ENCODE measurements at places on chromosomes 5 and 9. TPM values are rescaled to one million over a fixed set of nuclear protein-coding genes. Genes with fewer than 3 reads are reported as not detected.

GFI1B gene
- not detected for total RNA-seq

ANKRD18B gene
- 0.17 TPM for total RNA-seq

AQP3 gene
- total RNA-seq = 9.0 TPM

DPYSL3 gene
- 135 TPM for total RNA-seq

DNA sequence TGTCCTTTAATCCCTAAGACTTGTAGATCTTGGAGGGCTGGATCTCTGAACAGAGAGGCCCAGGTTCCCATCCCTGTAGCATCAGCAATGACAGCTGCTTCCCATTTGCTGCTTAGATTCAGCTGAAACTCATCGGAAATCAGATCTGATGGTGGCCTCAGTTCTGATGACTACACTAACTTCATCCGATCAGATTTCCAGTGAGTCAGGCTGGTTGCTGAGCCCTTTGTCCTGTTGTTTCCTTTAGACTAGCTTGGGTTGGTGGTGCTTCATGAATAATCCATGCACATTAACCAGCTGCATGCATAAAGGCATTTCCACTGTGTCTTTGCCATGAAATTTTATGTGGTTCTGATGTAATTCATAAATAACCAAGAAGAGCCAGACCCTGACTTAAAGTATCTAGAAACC lies 195.2 kb upstream of the TUT7 start:
- no peaks in the 10 kb centered on the region for H3K27me3 ChIP-seq
- no peaks in the 10 kb centered on the region for H3K4me1 ChIP-seq
- H3K36me3 ChIP-seq = no peaks in the 10 kb centered on the region
- peak overlapping the region; percentile 64 for H3K27ac ChIP-seq
- DNase-seq = peak; percentile 92

GRCh38 chr5:67012171-67012570 lies 184.4 kb downstream of the CD180 start:
- no peaks in the 10 kb centered on the region for H3K27me3 ChIP-seq
- H3K27ac ChIP-seq = no peak overlapping the region
- H3K4me1 ChIP-seq = peaks cover 13% of the 10 kb centered on the region
- no peak overlapping the region for H3K4me3 ChIP-seq
- no peak for DNase-seq

DNA sequence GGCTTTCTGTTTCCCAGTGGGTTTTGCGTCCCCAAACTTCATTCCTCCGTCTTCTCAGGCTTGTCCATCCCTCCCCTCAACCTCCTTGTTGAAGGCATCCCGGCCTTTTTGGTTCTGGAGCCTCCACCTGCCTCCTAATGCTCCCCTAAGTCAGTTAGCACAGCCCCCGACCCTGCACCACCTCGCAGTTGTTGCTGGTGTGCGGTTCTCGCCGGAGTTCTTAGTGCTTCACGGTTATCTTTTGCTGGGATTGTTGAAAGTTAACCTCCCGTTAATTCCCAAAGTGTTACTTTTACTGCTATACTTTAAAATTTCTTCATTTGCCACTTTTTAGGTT lies 447 bp downstream of the UBLCP1 start:
- no peaks in the 10 kb centered on the region for H3K36me3 ChIP-seq
- H3K27ac ChIP-seq = peak overlapping the region; percentile 95
- no peaks in the 10 kb centered on the region for H3K27me3 ChIP-seq
- H3K4me3 ChIP-seq = peak overlapping the region; percentile 100
- H3K4me1 ChIP-seq = peaks cover 4% of the 10 kb centered on the region

- peaks cover 35% of the 10 kb centered on the region for H3K36me3 ChIP-seq
- no peaks in the 10 kb centered on the region for H3K4me1 ChIP-seq
- H3K27ac ChIP-seq = no peak overlapping the region
- no peak overlapping the region for H3K4me3 ChIP-seq
- no peaks in the 10 kb centered on the region for H3K27me3 ChIP-seq
These were observed 17.7 kb downstream of the RALGDS start for GRCh38 chr9:133103183-133103986.

DNA sequence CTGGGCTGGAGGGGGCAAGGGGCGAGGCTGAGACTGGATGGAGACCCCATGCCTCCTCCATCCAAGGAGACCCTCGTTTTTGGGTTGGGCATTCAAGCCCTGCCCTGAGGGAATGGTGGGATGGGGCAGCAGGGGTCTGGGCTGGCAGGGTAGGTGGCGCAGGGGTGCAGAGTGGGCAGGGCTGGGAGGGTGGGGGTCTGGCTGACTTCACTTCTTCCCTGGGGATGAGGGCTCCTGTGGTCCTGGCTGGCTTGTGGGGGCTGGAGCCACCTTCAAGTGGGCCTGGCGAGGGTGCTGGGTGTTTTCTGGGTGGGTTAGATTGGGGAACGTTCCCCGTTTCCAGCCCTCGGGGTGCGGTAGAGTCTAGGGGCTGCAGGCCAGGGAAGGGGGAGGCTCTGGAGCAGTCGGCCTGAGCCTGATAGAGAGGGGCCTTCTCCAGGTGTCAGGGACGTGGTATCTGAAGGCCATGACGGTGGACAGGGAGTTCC lies 412 bp downstream of the LCN1 start:
- no peaks in the 10 kb centered on the region for H3K4me1 ChIP-seq
- H3K36me3 ChIP-seq = no peaks in the 10 kb centered on the region
- peaks cover 4% of the 10 kb centered on the region for H3K27me3 ChIP-seq
- no peak overlapping the region for H3K27ac ChIP-seq
- H3K4me3 ChIP-seq = no peak overlapping the region

- no peaks in the 10 kb centered on the region for H3K4me1 ChIP-seq
- no peak overlapping the region for H3K27ac ChIP-seq
- DNase-seq = peak; percentile 89
- H3K4me3 ChIP-seq = no peak overlapping the region
- no peaks in the 10 kb centered on the region for H3K27me3 ChIP-seq
- no peaks in the 10 kb centered on the region for H3K36me3 ChIP-seq
These were observed 19.7 kb downstream of the C6 start for GRCh38 chr5:41193456-41194205.

DNA sequence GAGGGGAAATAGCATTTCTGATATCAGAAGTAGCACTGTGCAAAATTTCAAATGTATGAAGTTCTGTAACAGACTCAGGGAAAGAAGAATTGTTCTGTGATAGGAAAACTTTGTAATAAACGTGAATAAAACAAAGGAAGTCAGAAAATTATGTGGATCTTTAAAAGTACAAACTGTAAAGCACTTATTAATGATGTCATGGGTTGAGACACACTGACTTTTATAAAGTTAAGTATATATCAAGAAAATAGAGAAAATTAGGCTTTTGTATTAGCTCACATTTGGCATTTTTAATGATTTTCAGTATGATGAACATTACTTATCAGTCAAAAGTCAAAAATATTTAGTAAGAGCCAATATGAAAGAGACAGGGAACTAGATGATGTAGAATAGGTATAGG lies 1081.7 kb upstream of the EDIL3 start:
- H3K27ac ChIP-seq = no peak overlapping the region
- no peak overlapping the region for H3K4me3 ChIP-seq
- DNase-seq = no peak
- no peaks in the 10 kb centered on the region for H3K27me3 ChIP-seq
- no peaks in the 10 kb centered on the region for H3K36me3 ChIP-seq

GRCh38 chr5:5320062-5320805 lies 102.2 kb upstream of the ICE1 start:
- DNase-seq = no peak
- H3K27ac ChIP-seq = no peak overlapping the region
- no peaks in the 10 kb centered on the region for H3K27me3 ChIP-seq
- no peaks in the 10 kb centered on the region for H3K36me3 ChIP-seq

DNA sequence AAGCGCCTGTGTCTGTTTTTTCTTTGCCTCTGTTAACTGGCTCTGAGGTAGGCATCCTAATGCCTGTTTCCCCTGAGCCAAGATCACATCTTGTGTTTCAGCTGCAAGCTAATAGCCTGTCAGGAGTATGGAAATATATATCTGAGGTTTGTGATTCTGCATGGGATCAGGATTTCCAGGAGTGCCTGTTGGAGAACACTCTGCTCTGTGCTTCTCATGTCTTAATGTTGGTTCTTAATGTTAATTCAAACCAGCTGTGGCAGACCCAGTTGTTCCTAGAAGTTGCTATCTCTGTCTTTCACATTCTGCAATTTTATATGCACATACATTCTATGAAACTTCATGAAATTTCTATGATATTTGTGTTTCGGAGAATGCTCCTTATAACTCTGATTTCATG lies 72.1 kb downstream of the PGM5 start:
- no peak overlapping the region for H3K27ac ChIP-seq
- H3K36me3 ChIP-seq = no peaks in the 10 kb centered on the region
- no peaks in the 10 kb centered on the region for H3K4me1 ChIP-seq
- H3K4me3 ChIP-seq = no peak overlapping the region
- DNase-seq = peak; percentile 37

GRCh38 chr9:75601280-75601679 lies 289.2 kb upstream of the PCSK5 start:
- no peaks in the 10 kb centered on the region for H3K4me1 ChIP-seq
- H3K4me3 ChIP-seq = no peak overlapping the region
- DNase-seq = no peak

DNA sequence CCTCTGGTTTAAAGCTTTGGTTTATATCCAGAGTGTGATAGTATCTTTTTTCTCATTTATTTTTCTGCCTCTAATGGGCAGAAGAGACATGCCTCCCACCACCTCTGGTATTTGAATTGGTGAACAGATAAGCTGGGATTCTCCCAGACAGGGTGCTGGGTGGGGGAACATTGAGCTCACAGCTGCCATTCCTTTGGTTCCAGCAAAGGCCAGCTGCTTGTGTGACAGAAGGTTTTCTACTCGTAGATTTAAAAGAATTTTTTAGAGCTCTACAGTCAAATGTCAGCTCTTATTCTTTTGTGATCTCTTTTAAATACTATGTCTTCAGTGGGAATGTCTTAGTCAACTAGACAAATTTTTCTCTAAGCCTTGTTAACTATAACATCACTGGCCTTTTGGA lies 54.7 kb upstream of the ADAMTS16 start:
- no peak overlapping the region for H3K4me3 ChIP-seq
- H3K36me3 ChIP-seq = no peaks in the 10 kb centered on the region
- no peaks in the 10 kb centered on the region for H3K4me1 ChIP-seq
- DNase-seq = no peak
- no peak overlapping the region for H3K27ac ChIP-seq

GRCh38 chr5:23613566-23613965 lies 106.2 kb downstream of the PRDM9 start:
- H3K4me3 ChIP-seq = no peak overlapping the region
- DNase-seq = no peak
- H3K36me3 ChIP-seq = no peaks in the 10 kb centered on the region
- H3K27ac ChIP-seq = no peak overlapping the region
- no peaks in the 10 kb centered on the region for H3K27me3 ChIP-seq

DNA sequence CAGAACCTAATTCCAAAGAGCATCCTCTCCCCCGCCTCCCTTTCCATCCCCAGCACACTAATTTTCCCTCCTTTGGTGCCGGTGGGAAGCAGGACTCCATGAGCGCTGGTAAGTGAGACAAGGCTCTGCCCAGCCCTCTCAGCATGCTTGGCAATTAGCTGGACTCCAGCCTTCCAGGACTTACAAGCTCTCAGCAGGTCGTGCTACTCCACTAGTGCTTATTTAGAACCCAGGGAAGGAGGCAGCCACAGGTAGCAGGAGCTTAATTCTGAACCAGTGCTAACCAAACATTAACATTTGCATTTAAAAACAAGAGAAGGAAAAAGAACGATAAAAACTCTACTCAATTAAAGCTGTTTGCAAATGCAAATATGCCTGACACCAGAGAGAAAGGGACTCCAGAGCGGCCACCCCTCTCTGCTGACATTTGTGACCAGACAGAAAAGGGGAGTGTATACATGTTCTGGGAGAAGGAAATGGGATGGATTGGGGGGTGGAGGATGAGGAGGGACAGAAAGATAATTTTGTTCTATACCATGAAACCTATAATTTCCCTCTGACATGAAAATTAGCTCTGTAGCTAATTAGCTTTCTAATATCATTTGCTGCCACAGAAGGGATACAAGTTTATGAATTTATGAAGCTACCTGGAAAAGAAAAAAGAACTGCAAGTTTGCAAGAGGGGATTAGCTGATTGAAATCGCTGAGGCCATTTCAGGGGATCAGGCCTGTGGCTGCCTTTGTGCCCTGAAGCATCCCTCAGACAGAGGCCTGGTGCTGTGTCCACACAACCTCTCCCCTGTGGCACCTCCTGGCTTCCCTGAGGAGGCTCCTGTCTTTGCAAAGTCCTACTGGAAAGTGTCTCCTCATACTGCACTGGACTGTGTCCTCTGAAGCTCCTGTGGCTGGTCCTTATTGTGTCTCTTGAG lies 266.3 kb downstream of the SEC61B start:
- H3K27me3 ChIP-seq = no peaks in the 10 kb centered on the region
- no peak overlapping the region for H3K4me3 ChIP-seq
- peaks cover 14% of the 10 kb centered on the region for H3K4me1 ChIP-seq

GRCh38 chr5:160118349-160119141 lies 705 bp downstream of the PWWP2A start:
- no peaks in the 10 kb centered on the region for H3K36me3 ChIP-seq
- peak overlapping the region; percentile 88 for H3K4me3 ChIP-seq

- no peak overlapping the region for H3K27ac ChIP-seq
- no peaks in the 10 kb centered on the region for H3K27me3 ChIP-seq
- H3K4me1 ChIP-seq = no peaks in the 10 kb centered on the region
These were observed 17.0 kb downstream of the CDK5RAP2 start for GRCh38 chr9:120562861-120563443.

GRCh38 chr9:104456831-104457230 lies 47.2 kb upstream of the OR13F1 start:
- H3K4me3 ChIP-seq = no peak overlapping the region
- H3K27ac ChIP-seq = no peak overlapping the region
- no peaks in the 10 kb centered on the region for H3K27me3 ChIP-seq
- H3K4me1 ChIP-seq = no peaks in the 10 kb centered on the region
- no peaks in the 10 kb centered on the region for H3K36me3 ChIP-seq
- DNase-seq = no peak

GRCh38 chr5:97455996-97456395 lies 272.9 kb upstream of the RIOK2 start:
- no peaks in the 10 kb centered on the region for H3K36me3 ChIP-seq
- H3K27ac ChIP-seq = no peak overlapping the region
- no peak for DNase-seq
- H3K27me3 ChIP-seq = no peaks in the 10 kb centered on the region
- no peak overlapping the region for H3K4me3 ChIP-seq

DNA sequence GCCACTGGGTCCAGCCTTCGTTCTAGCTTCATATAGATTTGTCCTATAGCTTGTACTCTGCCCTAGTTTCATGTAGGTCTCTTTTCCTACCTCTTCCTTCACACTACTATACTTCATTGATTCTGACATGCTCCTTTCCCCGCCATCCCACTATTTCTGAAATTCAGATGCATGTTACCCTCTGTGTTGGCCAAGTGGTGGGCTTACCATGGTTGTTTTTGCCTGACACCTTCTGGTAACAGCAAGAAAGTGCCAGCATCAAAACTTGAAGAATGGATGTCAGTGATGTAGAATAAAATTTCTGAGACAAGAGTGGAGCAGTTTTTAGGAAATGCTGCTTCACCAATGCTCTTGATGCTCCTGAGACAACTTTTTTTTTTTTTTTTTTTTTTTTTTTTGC lies 19.5 kb upstream of the SERINC5 start:
- H3K27ac ChIP-seq = no peak overlapping the region
- no peaks in the 10 kb centered on the region for H3K27me3 ChIP-seq
- DNase-seq = peak; percentile 30

Measured in fibroblast of lung (primary cell).